ENCODE measurements at places on chromosomes 7 and 10.

DNA sequence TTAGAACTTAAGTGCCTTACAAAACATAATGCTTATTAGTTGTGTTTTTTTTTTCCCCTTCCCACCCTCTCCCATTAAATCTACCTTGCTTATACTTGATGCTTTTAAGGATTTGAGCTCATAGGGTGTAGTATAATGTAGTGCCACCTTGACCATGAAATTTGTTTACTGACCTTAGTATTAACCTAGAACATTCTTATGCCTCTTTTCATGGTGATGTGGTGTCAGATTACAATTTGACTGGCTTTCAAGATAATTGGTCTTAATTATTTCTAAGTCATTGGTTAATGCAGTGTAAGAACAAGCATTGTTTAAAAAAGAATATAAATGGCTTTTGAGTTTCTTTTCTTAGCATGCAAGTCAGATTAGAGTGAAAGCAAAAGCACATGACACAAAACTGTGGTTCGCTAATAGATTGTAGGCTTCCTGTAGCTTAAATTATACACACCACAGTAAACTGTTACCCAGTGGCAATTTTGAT lies 61.8 kb downstream of the ADD3 start:
- no peak for DNase-seq

DNA sequence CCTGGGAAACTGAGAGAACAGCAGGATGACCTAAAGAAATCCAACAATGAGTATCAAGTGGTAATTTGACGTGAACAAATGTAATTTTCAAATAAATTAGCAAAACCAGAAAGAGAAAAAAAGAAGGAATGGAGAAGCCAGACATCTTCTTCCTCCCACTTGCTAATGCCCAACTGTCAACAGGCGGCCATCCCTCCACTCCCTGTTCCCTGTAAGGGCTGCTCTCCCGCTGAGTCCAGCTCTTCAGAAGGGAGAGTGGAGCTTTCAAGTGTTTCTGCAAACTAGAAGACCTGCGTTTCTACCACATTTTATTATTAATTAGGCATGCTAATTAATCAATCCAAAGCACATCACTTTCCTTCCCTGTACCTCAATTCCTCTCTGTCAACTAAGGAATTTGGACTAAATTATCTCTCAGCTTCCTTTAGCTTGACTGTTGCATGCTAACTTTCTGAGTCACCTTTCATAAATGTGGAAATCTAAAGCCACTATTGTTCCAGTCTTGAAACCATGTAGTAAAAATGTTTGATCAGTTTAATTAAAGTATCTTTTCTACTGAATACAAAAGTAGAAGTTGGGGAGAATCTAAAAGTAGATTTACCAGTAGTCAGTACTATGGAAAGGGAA lies 48.4 kb upstream of the CUL1 start:
- DNase-seq: peak; percentile 78

DNA sequence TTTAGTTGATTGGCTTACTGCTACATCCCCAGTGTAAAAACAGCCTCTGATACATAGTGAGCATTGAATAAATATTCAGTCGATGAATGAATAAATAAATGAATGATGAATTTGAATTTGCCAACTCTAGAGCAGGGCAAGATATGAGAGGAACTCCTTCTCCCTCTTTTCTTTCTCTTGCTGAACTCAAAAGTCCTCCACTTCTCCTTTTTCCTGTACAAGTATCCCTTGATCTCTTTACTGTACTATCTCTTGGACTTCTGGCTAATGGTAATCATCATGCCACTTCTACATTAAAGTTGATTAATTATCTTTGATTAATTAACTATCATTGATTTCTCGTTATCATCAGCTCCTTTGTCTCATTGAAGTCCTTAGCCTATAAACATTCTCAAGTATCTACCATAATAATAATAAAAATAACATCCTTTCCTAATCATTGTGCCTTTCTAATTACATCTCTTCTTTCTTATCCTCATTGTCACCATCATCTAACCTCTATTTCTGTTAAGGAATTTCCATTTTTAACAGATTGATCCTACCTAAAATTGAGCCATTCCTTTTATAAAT lies 10.6 kb downstream of the CPED1 start:
- no peak for DNase-seq

DNA sequence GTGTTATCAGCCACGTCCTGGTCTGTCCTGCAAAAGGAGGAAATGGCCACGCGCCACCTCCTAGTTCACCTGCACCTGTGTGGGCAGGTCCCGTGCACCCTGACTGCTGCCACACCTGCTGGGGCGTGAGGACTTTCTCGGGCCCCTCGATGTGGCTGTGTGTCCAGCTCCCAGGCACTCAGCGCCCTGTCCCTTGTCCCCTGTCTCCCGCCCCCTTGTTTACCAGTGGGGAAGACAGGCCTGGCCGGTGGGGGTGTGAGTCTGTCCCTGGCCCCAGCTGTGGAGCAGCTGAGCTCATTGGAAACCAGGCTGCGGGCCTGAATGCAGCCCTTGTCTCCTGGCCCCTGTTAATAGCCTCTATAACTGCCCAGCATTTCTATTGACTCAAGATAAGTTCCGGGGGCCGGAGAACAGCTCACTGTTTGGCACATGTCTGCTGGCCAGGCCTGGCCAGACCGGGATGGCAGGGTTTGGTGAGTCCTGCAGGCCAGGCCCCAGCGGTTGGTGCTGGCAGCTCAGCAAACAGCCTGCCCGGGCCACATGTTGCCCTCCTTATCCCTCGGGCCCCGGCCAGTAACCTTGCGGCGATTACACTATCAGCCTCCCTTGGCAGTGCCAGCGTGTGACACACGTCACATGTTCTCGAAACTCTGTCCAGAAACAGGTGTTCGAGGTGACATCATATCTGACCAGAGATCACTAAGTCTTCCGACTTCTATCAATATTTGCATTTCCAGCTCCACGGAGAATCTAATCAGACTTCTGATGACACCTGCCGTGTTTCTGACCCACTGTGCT lies 52.1 kb downstream of the FOXL3 start:
- DNase-seq: no peak

DNA sequence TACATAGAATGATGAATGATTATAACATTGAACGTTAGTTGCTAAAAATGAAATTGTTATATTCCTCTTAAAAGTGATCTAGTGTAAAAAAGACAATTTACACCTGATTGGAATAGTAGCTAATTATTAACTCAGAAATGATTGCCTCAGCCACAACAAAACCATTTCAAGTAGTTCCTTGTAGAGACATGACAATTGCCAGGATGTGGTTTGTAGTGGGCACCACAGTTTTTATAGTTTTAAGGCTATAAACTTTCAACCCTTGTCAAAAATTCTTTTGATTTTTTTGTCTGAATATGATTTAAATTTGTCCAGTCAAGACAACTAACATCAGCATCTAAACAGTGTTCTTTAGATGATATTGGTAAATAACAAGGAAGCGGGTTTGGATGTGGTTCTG lies 145.2 kb downstream of the SUGCT start:
- DNase-seq: no peak

GRCh38 chr7:38950309-38950708 lies 27.4 kb upstream of the POU6F2 start:
- no peak for DNase-seq

DNA sequence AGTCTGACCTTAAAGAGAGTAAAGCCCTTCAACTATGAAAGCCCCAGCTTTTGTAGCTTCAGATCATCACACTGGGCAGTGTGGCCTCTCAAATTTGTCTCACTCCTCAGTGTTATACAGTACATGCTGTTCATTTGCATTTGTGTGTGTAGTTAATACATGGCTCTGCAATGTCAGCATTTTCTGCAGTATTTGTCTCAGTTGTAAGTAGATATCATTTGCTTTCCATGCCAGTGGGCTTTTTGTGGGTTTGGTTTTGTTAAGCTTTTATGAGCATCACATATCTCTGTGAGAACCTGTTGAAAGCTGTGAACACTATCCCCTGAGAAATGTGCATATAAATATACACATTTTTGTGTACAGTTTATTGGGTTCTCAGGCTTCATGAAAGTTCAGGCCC lies 57.0 kb downstream of the ZNF277 start:
- DNase-seq: no peak

DNA sequence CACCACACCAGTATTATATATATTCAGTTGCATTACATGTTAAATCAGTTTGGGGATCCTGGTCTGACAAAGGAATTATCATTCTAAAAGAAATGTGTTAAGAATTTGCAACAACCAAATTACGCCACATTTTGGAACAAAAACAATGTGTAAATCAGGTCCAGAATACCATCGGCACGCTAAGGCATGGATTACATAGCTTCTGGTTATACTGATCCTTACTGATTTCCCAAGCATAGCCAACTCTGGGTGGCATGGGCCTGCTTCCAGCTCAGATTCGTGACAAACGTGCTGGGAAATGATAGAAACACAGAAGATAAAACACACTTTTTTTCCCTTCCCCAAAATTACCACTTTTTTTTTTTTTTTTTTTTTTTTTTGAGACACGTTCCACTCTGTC lies 660.0 kb downstream of the SORCS1 start:
- DNase-seq: peak; percentile 41

DNA sequence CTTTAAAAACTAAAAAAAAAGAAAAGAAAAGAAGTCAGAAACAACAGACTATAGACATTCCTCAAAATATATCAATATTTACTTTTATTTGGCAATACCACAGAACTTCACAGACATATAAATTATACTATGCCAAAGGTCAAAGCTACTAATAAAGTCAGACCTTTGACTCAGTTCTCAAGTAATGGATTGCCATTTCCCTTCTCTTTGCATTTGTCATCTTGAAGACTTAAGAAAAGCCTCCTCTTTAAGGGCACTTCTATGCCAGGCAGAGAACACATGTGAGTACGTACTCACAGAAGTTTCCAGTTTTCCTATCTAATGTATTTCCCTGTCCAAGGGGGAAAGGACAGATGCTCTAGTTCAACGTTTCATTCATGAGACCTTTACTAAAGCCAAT lies 37.6 kb downstream of the TNPO3 start:
- DNase-seq: no peak

DNA sequence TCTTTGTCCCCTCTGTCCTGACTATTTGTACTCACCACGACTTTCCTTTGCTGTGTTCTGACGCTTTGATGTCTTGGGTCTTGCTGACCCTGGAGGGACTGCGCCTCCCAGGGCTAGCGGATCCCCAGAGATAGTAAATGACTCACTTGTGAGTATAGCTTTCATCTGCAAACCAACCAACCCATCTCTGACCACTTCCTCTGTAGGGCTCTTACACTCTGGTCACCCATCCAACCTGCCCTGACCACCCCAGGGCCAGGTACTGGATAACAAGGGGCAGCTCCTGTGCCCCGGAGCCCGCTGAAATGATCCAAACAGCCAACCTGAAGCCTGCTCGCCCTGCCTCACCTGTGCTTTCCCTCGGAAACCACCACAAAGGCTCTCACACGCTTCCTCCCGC lies 125.2 kb upstream of the CARD11 start:
- no peak for DNase-seq

DNA sequence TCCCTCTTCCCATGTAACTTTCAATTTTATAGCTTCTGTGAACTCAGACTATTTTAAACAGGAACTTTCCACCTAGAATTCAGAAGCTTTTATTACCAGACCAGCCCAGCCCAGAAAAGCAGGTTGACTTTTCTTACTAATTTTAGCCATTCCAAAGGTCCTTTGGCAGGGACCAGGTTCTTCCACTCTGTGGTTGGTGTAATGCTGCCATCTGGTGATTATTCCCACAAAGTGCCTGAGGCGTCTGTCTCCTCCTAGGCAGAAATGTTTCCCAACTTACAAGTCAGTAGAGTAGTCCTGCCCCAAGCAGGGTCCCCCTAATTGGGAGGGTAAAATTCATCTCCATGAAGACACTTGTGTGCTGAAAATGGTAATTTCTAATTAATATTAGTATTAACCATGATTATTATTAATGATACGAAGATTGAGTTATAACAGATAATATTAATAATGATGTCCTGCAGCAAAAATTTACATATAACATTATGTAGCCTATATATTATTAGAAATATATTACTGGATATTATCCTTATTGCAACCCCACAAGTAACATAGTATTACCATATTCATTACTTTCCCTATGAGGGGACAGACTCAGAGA lies 53.0 kb upstream of the PPP1R17 start:
- DNase-seq: peak; percentile 16

- peak; percentile 22 for DNase-seq
Observed at GRCh38 chr7:134473861-134474291, 15.0 kb upstream of the AKR1B1 start.

GRCh38 chr10:113858541-113858940 lies 4.1 kb downstream of the NHLRC2 start:
- DNase-seq: no peak

- DNase-seq: no peak
Observed at GRCh38 chr7:1225441-1226185, 7.1 kb upstream of the UNCX start.

All from fibroblast of skin of abdomen (primary cell).